ENCODE measurements at places on chromosomes 7 and 10. TPM values are rescaled to one million over a fixed set of nuclear protein-coding genes. Genes with fewer than 3 reads are reported as not detected.

- H3K27ac ChIP-seq = no peak overlapping the region
- H3K4me1 ChIP-seq = no peaks in the 10 kb centered on the region
- no peak overlapping the region for H3K4me3 ChIP-seq
- no peaks in the 10 kb centered on the region for H3K36me3 ChIP-seq
- no peaks in the 10 kb centered on the region for H3K27me3 ChIP-seq
Measured at GRCh38 chr10:127986531-127987466, 79.9 kb downstream of the PTPRE start.

DNA sequence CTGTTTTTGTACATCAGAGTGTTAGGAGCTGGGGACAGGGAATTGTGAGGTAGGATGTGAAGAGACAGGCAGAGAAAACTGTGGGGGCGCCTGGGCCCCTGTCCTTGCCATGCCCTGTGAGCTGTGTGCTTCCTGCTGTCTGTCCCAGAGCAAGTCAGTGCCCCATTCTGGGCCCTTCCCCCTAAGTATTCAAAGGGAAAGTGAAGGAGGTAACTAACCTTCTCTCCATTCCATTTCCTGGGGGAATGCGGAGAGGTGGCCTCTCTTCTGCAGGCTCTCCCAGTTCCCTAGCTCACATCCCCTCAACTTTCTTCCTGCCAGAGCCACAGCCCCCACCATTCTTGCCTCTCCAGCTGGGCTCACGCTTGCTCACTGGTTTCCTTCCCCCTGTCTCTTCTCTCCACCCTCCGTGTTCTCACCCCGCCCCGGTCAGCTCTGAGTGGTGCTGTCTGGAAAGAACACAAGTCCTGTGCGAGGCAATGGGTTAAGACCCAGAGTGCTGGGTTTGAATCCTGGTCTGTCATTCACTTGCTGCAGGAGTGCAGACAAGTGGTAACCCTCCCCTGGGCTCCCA lies 9.7 kb upstream of the VSIR start:
- no peak overlapping the region for H3K4me3 ChIP-seq
- H3K36me3 ChIP-seq = no peaks in the 10 kb centered on the region
- DNase-seq = no peak
- H3K27me3 ChIP-seq = peaks cover 5% of the 10 kb centered on the region
- no peak overlapping the region for H3K27ac ChIP-seq

DNA sequence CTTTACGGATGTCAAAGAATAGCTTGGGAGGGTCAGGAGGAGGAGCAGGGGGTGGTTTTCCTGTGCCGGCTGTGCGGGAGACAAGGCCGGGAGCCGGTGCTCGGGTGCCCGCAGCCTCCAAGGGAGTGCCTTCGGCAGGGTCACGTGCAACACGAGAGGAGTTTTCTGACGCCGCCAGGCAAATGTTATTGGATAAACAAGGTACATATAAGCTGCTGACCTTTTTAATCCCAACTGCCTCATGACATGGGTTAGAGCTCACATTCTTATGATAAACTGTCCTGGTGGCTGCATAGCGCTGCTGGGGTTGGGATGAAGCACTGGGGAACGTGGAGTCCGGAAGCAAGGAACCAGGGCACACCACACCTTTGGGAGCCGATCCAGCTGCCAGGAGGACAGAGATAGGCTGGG lies 124.8 kb upstream of the PDLIM1 start:
- peaks cover 33% of the 10 kb centered on the region for H3K4me1 ChIP-seq
- peak overlapping the region; percentile 50 for H3K4me3 ChIP-seq
- peak; percentile 42 for DNase-seq
- H3K27ac ChIP-seq = peak overlapping the region; percentile 77
- H3K36me3 ChIP-seq = no peaks in the 10 kb centered on the region

DNA sequence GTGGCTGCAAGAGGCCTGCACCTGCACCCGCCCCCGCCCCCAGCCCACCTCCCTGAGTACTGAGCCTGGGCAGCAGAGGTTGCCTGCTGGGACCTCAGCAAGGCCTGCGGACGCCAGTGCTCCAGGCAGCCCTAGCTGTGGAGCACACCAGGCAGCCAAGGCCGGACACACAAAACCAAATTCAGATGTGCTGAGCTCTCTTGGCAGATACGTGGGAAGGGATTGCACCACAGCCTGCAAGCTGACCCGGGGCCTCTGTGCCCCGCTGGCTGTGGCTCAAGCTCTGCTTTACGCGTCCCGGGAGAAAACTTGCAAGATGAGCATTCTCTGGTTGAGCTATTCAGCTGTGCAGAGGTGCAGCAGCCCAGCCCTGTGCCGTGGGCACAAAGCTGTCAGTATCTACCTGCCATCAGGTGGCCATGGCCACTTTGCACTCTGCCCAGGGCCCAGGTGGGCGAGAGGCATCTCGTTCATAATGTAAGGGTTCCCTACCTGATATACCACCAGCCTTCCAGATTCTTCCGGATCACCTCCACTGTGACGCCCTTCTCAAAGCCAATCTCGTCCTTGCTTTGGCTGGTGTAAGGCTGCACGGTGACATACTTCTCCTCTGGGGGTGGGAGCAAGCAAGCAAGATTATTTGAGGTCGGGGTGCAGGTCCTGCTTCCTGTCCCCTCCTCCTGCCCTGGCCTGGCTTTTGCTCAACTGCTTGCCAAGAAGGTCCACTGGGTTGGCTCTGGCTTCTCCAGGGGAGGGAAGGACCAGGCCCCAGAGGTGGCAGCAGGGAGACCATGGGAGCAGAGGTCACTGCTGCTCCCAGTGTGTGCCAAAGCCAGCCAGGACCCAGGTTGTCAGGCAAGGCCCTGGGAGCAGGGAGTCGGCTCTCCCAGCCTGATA lies 123.4 kb downstream of the NEURL1 start:
- DNase-seq = no peak
- no peaks in the 10 kb centered on the region for H3K36me3 ChIP-seq
- H3K4me3 ChIP-seq = no peak overlapping the region
- peaks cover 12% of the 10 kb centered on the region for H3K27me3 ChIP-seq
- H3K27ac ChIP-seq = no peak overlapping the region
- H3K4me1 ChIP-seq = peaks cover 22% of the 10 kb centered on the region

CYP2E1 gene
- total RNA-seq = 7.1 TPM

DNA sequence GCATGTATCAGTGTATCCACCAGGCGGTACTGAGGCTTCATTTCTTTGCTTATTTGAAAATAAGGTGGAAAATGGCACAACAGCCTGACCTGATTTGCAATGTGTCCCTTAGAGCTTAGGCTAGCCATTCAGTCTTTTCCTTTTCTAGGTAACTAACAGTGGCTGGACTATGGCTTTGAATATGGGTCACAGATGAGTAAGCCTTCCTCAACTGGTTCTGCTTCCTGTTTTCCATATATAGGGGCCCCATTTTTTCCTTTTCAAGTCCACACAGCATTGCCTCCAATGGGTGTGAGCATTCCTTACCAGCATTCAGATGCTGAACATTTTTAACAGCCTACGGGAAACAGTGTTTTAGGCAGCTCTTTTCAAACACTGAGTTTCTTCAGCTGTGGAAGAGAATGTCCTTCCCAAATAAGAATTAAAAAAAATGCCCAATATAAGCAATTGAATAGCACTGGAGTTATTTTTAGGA lies 3.9 kb upstream of the ITGB1 start:
- no peaks in the 10 kb centered on the region for H3K36me3 ChIP-seq
- no peak overlapping the region for H3K27ac ChIP-seq
- DNase-seq = no peak
- peaks cover 10% of the 10 kb centered on the region for H3K27me3 ChIP-seq

IGFBP1 gene
- not detected for total RNA-seq

DNA sequence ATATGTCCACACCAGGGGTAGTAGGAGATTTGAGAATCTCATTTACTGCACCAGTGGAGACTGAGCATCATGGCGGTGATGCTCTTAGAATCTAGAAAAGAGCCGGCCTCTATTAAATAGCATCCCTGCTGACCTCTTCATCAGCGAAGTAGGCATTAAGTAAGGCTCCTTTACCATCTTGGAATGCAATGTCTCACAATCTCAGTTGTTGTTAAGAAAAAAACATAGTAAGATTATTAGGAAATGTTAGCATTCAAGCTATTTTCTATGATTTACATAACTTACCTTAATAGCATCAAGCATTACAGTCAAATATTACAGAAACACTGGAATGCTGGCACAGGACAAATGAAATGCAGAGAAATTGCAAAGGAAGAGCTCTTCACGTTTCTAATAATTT lies 54.5 kb downstream of the ORC5 start:
- no peaks in the 10 kb centered on the region for H3K4me1 ChIP-seq
- H3K36me3 ChIP-seq = no peaks in the 10 kb centered on the region
- no peak for DNase-seq
- H3K27me3 ChIP-seq = peaks cover 1% of the 10 kb centered on the region

DNA sequence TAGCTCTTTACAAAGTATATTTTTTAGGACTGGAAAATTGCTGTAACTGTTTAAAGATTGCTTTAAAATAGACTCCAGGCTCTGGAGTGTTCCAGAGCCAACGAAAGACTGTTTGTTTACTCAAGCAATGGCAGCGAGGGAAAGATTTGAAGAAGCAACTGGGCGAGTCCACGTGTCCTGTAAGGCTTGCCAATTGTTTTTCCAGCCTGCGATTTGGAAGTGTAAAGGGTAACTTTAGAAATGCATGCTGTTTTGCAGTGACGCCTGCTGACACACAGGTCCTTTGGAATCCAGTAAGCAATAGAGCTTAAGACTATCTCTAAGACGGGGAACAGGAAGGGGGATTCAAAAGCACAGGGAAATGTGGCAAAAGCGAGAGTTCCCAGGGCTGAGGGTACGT lies 55.8 kb downstream of the TACC2 start:
- H3K27ac ChIP-seq = peak overlapping the region; percentile 83
- H3K4me3 ChIP-seq = peak overlapping the region; percentile 72
- H3K27me3 ChIP-seq = no peaks in the 10 kb centered on the region
- H3K4me1 ChIP-seq = peaks cover 27% of the 10 kb centered on the region
- no peaks in the 10 kb centered on the region for H3K36me3 ChIP-seq

GRCh38 chr10:127855591-127855881 lies 37.2 kb downstream of the CLRN3 start:
- no peaks in the 10 kb centered on the region for H3K36me3 ChIP-seq
- no peak overlapping the region for H3K4me3 ChIP-seq
- H3K4me1 ChIP-seq = no peaks in the 10 kb centered on the region
- DNase-seq = no peak
- H3K27ac ChIP-seq = no peak overlapping the region
- H3K27me3 ChIP-seq = no peaks in the 10 kb centered on the region

DNA sequence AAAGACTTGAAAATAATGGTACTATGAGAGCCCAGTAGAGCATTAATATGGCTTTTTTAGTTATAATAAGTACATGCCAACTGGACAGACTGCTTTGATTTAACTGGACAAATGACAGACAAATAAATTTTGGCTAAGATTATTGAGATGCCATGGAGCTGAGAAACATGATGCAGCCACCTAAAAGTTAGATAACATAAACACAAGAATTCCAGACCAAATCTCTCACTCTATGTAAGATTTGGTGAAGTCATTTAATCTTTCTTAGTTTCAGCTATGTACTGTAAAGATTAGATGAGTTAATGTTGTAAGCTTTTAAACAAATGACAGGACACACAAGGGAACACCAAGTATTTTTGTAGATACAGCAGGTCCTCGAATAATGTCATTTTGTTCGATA lies 118.2 kb downstream of the CACNA2D1 start:
- H3K36me3 ChIP-seq = peaks cover 4% of the 10 kb centered on the region
- H3K27me3 ChIP-seq = peaks cover 1% of the 10 kb centered on the region
- H3K4me1 ChIP-seq = peaks cover 14% of the 10 kb centered on the region
- H3K27ac ChIP-seq = no peak overlapping the region
- DNase-seq = no peak

GTPBP4 gene
- total RNA-seq = 45.4 TPM

GRCh38 chr7:135168001-135168400 lies 2.5 kb downstream of the CYREN start:
- no peak overlapping the region for H3K27ac ChIP-seq
- H3K27me3 ChIP-seq = peaks cover 1% of the 10 kb centered on the region
- peaks cover 9% of the 10 kb centered on the region for H3K4me1 ChIP-seq
- no peak for DNase-seq
- H3K4me3 ChIP-seq = no peak overlapping the region

- H3K4me3 ChIP-seq = no peak overlapping the region
- DNase-seq = no peak
- H3K27me3 ChIP-seq = peaks cover 5% of the 10 kb centered on the region
Measured at GRCh38 chr7:50856231-50856630, 73.5 kb upstream of the GRB10 start.

PTPRE gene
- total RNA-seq = 2.6 TPM

PRDX3 gene
- total RNA-seq = 103 TPM

GRCh38 chr7:158740657-158741293 lies 36.2 kb upstream of the NCAPG2 start:
- no peak overlapping the region for H3K27ac ChIP-seq
- no peak overlapping the region for H3K4me3 ChIP-seq
- peaks cover 3% of the 10 kb centered on the region for H3K4me1 ChIP-seq
- H3K27me3 ChIP-seq = no peaks in the 10 kb centered on the region

OGDHL gene
- total RNA-seq = 2.5 TPM

DNA sequence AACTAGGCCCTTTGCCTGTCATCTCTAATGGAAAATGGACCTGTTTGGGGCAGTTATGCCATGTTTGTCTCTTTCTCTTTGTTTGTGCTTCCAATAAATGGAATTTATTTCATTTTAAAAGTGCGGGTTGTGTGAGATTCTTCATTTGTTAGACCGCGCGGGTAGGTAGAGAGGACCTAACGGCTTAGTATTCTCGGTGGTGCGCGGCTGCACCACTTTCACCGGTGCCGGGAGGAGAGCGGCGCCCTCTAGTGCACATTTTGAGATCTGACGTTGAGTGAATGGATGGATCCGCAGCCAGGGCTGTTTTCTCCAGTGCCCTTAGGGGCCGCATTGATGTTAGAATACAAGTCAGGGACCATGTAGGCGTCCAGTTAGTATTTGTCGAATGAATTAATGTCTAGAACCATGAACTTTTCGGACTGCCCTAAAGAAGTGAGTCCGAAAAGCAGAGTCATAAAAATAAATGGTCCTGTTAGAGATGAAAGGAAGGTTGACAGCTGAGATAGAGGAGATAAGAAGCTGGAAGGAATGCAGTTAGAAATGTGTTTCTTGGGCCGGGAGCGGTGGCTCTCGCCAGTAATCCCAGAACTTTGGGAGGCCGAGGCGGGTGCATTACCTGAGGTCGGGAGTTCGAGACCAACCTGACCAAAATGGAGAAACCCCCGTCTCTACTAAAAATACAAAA lies 29.3 kb upstream of the GIMAP8 start:
- H3K27ac ChIP-seq = no peak overlapping the region
- DNase-seq = peak; percentile 89
- H3K27me3 ChIP-seq = no peaks in the 10 kb centered on the region
- H3K4me1 ChIP-seq = peaks cover 9% of the 10 kb centered on the region
- H3K4me3 ChIP-seq = no peak overlapping the region

DNA sequence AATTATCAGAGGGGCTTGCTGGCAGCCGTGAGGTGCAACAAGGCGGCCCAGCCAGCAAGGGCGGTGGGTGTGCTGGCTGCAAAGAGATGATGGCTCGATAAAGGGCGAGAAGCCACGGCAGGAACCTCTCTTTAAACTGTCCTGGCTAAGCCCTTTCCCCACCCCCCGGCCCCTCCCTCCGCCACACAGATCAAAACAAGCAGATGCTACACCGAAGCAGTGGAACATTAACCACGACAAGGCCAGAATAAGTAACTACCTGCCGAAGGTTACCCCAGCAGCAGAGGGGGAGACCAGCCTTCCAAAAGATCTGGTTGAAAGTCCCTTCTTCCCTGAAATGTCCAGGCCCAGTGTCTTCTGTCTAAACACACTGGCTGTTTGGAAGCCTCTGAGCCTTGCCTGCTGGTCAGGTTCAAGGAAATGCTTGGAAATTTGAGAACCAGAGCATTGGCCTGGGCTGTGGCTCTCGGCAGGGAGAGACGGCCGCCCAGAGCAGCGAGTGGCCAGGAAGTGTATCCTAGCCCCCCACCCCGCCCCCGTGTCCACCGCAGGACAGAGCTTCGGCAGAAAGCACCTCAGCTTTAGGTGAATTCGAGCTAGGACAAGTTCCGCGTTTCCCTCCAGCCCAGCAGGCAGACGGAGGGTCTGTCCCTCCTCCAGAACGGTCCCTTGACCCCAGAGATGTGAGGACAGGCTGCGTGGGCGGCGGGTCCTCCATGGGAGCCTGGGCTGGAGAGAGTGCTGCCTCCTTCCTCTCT lies 2.1 kb downstream of the FAM20C start:
- no peak for DNase-seq
- H3K27me3 ChIP-seq = peaks cover 20% of the 10 kb centered on the region
- H3K27ac ChIP-seq = peak overlapping the region; percentile 97

AGMO gene
- 1.2 TPM for total RNA-seq

LIPN gene
- total RNA-seq = not detected

Data from glutamatergic neuron (in vitro differentiated cells).